ENCODE measurements at places on chromosomes 4 and X.

DNA sequence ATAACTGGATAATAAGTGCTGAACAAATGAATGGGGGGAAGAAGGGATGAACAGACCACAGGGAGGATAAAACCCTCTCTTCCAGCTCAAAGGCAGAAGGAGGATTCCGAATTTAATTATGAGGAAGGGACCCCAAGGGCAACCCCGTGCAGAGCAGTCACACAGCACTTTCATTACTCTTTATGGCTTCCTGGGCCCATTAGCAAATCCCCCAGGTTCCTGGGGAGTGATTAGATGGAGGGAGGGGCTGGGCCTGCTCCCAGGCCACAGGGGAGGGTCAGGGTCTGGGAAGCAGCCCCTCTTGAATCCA lies 67.1 kb downstream of the PPP2R2C start:
- DNase-seq, result no peak

DNA sequence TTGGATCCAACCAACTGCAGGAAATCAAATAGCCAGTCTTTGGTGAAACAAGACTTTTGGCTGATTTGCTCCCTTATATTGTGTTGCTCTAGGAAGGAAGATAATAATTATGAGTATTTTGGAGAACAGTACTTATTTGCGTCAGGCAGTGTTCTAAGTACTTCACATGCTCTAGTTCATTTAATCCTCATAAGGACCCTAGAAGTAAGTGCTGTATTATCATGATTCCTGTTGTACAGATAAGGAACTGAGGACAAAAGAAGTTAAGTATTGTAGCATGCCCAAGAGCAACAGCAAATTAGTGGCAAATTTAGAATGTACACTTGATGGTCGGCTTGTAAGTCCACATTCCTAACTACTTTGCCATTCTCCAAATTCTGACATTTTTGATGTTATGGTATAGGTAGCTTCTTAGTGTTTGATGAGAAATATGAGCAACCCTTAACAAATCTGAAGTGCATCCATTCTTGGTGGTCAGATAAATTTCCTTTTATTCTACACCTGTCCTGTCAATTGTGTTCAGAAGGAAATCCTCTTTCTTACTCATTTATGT lies 72.0 kb downstream of the SPRY1 start:
- DNase-seq, result no peak

DNA sequence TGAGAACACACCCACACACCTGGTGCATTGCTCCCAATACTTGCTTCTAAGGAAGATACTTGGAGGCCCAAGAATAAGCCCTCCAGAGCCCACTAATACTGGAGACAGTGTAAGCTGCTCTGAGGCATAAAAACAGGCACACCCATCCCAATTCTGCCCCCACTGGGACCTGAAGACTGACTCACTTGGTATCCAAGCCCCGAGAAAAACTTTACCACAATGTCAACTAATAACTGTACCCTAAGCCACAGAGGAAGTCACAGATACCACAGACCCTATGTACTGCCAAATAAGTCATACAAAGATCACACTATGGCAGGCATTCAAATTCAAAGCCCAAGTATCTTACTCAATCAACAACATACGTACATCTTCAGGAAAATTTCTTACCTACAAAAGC lies 398.2 kb upstream of the SPANXN1 start:
- DNase-seq, result no peak

DNA sequence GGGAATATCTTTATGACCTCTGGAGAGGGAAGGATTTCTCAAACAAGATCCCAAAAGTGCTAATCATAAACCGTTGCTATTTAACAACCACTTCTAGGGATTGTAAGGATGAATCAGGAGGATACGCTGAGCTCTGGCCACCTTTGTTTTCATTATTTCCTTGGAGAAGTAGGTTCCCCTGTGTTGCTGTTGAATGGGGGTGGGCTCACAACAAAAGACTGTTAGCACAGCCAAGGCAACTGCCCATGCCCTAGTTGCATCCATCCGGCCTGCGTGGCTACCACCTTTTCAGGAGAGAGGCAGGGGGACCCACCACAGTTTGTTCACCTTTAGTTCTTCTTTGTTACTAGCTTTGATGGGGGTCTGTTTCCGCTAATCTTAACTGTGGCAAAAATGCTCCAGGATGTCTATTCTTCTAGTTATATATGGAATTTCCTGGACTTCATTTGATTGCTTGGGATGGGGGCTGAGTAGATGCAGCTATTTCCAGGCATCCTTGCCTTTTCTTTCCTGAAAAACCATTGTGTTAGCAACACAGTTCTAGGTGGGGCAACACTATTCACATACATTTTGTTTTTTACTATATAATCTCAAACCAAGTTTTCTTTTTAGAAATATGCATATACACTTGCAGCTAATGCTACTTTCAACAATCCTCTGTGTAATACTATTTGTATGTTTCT lies 95.4 kb downstream of the KDR start:
- DNase-seq, result no peak

- DNase-seq, result no peak
Observed at GRCh38 chr4:139921429-139922184, 232.4 kb downstream of the MAML3 start.

DNA sequence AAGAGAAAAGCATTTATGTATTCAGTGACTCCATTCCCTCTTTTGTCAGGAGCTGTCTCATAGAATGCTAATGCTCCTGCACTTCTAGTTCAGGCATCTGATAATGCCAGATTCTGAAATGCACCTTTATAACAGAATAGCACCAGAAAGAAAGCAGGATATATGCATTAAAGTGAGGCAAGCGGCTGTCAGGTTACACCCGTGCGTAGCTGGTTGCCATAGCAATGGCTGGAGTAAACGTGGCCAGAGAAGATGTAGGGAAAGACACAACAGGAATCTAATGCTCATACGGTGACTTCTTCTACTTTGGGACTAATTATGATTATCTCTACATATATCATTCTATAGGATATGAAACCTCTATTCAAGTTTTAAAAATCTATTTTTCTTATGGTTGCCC lies 5.9 kb downstream of the EMCN start:
- no peak for DNase-seq

GRCh38 chr4:183244019-183244418 lies 76.1 kb downstream of the CLDN22 start:
- no peak for DNase-seq

DNA sequence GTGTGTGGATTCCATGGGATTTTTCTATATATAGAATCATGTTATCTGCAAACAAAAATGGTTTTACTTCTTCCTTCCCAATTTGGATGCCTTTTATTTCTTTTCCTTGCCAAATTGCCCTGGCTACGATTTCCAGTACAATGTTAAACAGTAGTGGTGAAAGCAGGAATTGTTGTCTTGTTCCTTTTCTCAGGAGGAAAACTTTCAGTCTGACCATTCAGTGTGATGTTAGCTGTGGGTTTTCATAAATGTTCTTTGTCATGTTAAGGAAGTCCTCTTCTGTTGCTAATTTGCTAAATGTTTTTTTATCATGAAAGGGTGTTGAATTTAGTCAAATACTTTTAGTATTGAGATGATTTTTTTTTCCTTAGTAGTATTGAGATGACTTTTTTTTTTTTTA lies 10.9 kb downstream of the SAP30 start:
- no peak for DNase-seq

GRCh38 chr4:24471486-24472160 lies 112.7 kb downstream of the DHX15 start:
- DNase-seq, result no peak

GRCh38 chrX:19886375-19886774 lies 1.0 kb downstream of the SH3KBP1 start:
- DNase-seq, result no peak

DNA sequence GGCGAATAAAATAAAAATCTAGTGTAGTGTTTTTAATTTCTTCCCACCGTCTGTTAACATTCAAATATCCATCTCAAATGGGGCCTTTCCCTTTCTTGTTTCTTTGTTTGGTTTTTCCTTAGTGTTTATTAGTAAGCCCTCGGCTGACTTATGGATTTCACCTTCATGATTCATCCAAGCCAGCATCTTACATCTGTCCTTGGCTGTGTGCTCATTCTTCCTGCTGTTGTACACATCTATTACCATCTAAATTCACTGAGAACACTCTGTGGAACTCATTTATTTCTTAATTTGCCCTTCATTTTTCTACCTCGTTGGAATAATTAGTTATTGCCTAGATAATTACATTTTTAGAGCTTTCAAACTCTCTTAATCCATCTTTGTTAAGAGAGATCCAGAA lies 84.9 kb downstream of the SPCS3 start:
- no peak for DNase-seq

DNA sequence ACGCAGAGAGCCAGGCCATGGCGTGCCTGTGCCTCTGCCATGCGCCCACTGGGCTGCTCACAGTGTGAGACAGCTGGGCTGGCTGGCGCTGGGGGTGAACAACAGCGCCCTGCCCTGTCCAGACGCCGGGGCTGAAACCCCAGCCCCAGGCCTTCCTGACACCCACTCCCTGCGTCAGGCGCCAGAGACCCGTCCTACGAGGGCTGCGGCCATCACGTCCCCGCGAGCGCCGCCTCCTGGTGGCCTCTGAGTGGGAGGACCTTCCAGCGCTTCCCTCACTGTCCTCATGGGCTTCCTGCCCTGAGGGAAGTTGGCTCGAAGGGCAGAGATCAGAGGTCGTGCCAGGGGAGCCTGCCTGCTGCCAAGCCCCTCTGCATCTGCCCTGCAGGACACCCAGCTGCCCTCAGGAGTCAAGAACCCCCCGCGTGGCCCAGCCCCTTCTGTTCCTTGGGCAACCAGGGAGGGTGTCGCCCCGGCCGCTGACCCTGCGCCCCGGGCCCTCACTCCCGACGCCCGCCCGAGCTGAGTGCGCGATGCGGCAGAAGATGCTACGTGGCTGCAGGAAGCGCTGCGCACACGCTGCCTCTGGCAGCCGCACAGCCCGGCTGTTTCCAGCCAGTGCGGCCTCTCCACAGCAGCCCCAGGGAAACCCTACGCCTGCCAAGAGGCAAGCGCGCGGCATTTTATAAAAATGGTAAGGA lies 16.2 kb downstream of the NELFA start:
- DNase-seq, result no peak

GRCh38 chr4:54496412-54496811 lies 161.3 kb upstream of the KIT start:
- no peak for DNase-seq

DNA sequence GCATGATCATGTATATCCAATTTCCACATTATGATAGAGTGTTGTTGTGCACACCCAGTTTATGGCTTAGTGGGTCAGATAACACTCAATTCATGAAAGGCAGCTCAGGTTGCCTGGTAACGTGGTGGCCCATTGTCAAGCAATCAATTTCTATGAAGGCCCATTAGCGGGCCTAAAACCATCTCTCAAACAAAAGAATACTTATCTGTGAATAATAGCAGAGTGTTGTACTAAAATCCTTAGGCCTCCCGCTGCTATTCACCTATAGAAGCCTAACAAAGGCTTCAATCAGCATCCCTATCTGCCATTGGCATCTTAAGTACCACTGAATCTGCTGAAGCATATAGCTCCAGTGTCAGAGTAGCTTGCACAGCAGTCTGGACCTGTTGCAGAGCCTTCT lies 849.6 kb upstream of the POU3F4 start:
- DNase-seq, result no peak

- no peak for DNase-seq
Observed at GRCh38 chr4:48967631-48968030, 18.4 kb upstream of the CWH43 start.

- no peak for DNase-seq
Observed at GRCh38 chr4:181520790-181521189, 722.4 kb upstream of the TENM3 start.

GRCh38 chr4:37978248-37978924 lies 18.2 kb downstream of the PTTG2 start:
- peak; percentile 57 for DNase-seq

GRCh38 chr4:84258905-84259830 lies 239.9 kb downstream of the NKX6-1 start:
- DNase-seq, result peak; percentile 48

- DNase-seq, result peak; percentile 85
Observed at GRCh38 chr4:156999175-156999517, 27.5 kb upstream of the PDGFC start.

- DNase-seq, result no peak
Observed at GRCh38 chrX:100405424-100405823, 4.6 kb downstream of the PCDH19 start.

- DNase-seq, result no peak
Observed at GRCh38 chr4:2832309-2832980, 11.2 kb upstream of the ADD1 start.

- no peak for DNase-seq
Observed at GRCh38 chr4:25321703-25322102, 9.1 kb downstream of the ZCCHC4 start.

GRCh38 chrX:2474280-2474962 lies 26.4 kb downstream of the DHRSX start:
- no peak for DNase-seq

DNA sequence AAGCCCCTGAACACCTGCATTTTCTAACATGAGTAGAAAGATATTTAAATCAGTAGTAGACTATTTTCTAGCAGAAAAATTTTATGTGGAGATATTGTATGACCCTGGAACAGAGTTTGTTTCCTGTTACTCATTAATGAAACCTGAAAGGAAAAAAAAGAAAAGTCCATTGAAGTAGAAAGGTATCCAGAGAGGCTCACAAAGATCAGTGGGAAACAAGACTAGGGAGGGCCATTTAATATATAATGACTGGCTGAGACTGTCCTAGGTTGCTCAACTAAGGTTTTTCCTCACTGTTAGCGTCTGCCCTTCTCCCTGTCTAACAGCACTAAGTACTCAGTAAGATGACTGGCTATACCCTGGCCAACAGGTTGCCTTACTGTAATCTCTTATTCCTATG lies 788.6 kb downstream of the GLUD2 start:
- no peak for DNase-seq

DNA sequence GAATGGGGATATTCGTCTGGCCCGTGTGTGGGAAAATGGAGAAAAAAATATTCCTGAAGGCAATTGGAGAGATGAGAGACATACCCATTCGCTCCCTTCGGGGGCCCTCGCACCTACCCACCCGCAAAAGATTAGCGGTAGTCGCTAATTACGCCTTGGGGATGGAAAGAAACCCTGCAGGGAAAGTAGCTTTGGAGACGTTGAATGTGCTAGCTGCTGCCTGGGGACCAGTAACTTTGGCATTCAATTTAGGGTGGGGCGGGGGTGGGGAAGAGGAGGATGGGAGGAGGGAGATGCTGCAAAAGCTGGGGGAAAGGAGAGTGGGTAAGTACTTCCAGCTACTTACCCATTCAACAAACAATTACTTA lies 407 bp upstream of the ZC4H2 start:
- no peak for DNase-seq

DNA sequence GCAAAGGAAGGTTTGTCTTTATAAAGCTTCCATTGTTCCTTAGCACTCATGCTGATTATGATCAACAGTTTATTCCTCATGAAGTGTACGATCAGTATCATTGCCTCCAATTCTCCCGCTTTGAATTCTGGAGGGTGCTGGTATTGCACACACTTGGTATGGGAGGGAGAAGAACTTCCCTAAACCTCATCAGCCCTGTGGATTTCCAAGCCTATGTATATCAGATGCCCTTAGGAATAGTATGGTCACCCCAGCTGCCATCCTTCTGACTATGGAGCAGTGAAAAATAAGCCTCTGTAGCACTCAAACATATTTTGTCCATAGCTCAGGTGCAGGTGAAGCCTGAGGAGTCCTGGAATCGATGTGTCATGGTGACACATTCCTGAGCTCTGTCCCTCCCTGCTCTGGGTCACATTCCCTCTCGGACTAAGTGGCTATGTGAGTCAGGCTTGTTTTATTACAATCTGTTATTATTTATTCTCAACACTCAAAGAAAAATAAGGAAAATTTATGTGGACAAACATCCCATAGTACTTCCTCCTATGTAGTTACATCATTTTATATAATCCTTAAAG lies 2.0 kb upstream of the ZDHHC9 start:
- DNase-seq, result no peak

Measured in hematopoietic multipotent progenitor cell treated with erythropoietin and hydrocortisone succinate and interleukin-3 and kit ligand, for 6 days (in vitro differentiated cells).